ENCODE measurements at places on chromosomes 16 and 17.

- H3K4me3 ChIP-seq = peak overlapping the region; percentile 26
- no peaks in the 10 kb centered on the region for H3K27me3 ChIP-seq
- peak; percentile 71 for DNase-seq
- H3K27ac ChIP-seq = peak overlapping the region; percentile 66
Measured at GRCh38 chr16:17448640-17449638, 21.8 kb downstream of the XYLT1 start.

GRCh38 chr17:56786989-56787482, 46.7 kb downstream of the C17orf67 start:
- H3K27ac ChIP-seq = peak overlapping the region; percentile 97
- peaks cover 1% of the 10 kb centered on the region for H3K27me3 ChIP-seq
- peaks cover 34% of the 10 kb centered on the region for H3K4me1 ChIP-seq
- H3K36me3 ChIP-seq = peaks cover 2% of the 10 kb centered on the region
- peak; percentile 82 for DNase-seq

DNA sequence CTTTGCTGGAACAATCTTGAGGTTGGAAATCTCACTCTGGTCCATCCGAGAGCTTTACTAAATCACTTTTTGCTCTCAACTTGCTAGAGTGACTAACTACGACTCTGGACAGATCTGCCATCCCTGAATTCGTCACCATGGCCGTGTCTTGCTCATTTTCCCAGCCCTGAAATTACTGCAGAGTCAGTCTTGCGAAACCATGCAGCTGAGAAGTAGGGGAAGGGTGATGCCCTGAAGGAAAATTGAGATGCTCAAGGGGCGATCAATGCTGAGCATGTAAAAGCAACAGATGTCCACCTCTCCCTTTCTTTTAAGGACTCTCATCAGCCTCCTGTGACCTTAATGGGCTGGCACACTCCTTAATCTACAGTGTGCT, 18.8 kb downstream of the PCTP start:
- H3K27ac ChIP-seq = no peak overlapping the region
- H3K4me3 ChIP-seq = no peak overlapping the region
- H3K4me1 ChIP-seq = no peaks in the 10 kb centered on the region
- H3K36me3 ChIP-seq = peaks cover 11% of the 10 kb centered on the region

DNA sequence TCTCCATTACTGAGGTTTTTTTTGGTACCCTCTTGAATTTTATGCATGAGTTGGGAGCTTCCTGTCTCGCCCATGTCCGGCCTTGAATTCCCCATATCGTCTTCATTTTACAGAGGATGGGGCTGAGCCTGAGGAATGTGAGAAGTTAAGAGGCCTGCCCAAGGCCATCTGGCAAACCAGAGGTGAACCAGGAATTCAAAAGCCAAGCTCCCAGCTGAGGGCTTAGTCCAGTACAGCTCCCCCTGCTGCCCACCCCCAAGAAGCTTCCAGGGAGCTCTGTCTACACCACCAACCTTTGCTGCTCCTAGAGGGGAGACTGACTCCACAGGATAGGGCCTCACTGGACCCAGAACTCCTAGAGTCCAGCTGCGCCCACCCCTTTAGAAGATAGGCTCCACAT, 20.7 kb upstream of the C16orf78 start:
- H3K4me1 ChIP-seq = no peaks in the 10 kb centered on the region
- peak; percentile 11 for DNase-seq
- H3K4me3 ChIP-seq = no peak overlapping the region
- no peaks in the 10 kb centered on the region for H3K36me3 ChIP-seq

- H3K4me3 ChIP-seq = peak within 1 kb of the TSS; percentile 41
- peak; percentile 82 for DNase-seq
- H3K27me3 ChIP-seq = peaks cover 7% of the 10 kb centered on the region
- H3K27ac ChIP-seq = no peak within 1 kb of the TSS
Measured at GRCh38 chr16:1152651-1153259, at the start of gene CACNA1H. Gene CACNA1H, plus strand, starts transcription at chr16:1153106. Its CDS starts 632 bp downstream, at chr16:1153738.

GRCh38 chr16:58511933-58512815, 3.1 kb upstream of the SETD6 start:
- peak; percentile 93 for DNase-seq

- H3K27me3 ChIP-seq = no peaks in the 10 kb centered on the region
- H3K4me3 ChIP-seq = no peak overlapping the region
- H3K27ac ChIP-seq = no peak overlapping the region
- H3K4me1 ChIP-seq = no peaks in the 10 kb centered on the region
- DNase-seq = no peak
Measured at GRCh38 chr16:58537124-58537906, 22.0 kb downstream of the SETD6 start.

DNA sequence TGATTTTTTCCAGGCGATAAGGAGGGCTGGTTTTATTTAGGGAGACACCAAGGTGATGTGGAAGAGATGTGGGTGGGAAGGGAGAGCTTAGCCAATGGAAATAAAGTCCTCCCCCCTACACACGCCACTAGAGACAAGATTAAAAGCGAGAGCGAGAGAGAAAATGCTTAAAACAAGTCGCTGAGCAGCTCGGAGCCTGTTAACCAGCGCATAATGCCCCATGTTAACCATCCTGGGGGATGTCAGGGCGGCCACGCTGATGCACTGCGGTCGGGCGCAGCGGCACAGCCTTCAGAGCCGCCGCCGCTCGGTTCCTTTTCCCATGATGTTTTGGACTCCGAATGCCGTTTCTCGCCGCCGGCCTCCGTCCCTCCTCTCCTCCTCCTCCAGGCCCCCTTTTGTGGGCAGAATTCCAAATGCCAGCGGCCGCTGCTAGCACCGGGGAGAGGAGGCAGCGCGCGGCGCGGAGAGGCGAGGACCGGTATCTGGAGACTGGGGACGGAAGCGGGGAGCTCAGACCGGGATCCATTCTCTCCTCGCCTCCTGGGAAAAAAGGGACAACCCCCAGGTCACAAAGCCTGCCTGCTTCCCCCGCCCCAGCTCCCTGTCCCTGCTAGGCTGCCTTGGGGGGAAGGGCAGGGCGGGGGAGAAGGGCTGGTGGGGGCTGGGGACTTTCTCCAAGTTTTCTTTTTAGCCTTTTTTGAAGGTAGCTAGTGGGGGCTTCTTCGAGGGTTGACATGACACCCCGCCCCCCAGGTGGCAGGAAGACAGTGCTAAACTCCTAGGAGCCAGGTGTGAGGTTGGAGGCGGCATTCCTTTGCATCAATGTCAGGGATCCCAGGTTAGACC, 98.1 kb upstream of the CCL2 start:
- no peak overlapping the region for H3K4me3 ChIP-seq
- no peak overlapping the region for H3K27ac ChIP-seq
- H3K27me3 ChIP-seq = peaks cover 50% of the 10 kb centered on the region

DNA sequence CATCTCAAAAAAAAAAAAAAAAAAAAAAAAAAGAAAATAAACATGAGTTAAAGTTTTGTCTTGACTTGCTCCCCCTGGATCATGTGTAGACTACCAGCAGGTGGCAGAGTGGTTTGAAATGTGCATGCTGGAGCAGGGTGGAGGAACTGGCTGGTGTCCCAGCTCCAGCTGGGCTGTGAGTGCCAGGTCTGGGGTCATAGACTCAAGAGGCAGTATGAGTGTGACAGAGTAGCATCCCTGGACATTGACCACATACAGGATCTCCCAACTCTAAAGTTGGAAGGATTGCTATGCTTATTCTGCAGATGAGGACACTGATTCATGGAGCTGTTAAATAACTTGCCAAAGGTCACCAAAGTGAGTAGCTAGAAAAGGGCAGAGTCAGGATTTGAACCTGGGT, 198.0 kb upstream of the MPHOSPH6 start:
- H3K36me3 ChIP-seq = no peaks in the 10 kb centered on the region
- H3K4me3 ChIP-seq = no peak overlapping the region
- H3K4me1 ChIP-seq = no peaks in the 10 kb centered on the region
- DNase-seq = peak; percentile 25
- H3K27ac ChIP-seq = no peak overlapping the region
- H3K27me3 ChIP-seq = peaks cover 2% of the 10 kb centered on the region

- peak; percentile 73 for DNase-seq
- H3K36me3 ChIP-seq = peaks cover 87% of the 10 kb centered on the region
- H3K27me3 ChIP-seq = no peaks in the 10 kb centered on the region
- H3K4me1 ChIP-seq = peaks cover 79% of the 10 kb centered on the region
- H3K4me3 ChIP-seq = peak overlapping the region; percentile 72
Measured at GRCh38 chr17:80892900-80893603, 98.6 kb upstream of the CHMP6 start.

GRCh38 chr17:16908273-16908672, 63.6 kb downstream of the TNFRSF13B start:
- no peaks in the 10 kb centered on the region for H3K36me3 ChIP-seq
- H3K4me3 ChIP-seq = no peak overlapping the region
- DNase-seq = no peak
- peaks cover 56% of the 10 kb centered on the region for H3K4me1 ChIP-seq
- H3K27me3 ChIP-seq = peaks cover 14% of the 10 kb centered on the region

- H3K4me3 ChIP-seq = no peak overlapping the region
- no peaks in the 10 kb centered on the region for H3K27me3 ChIP-seq
- H3K27ac ChIP-seq = no peak overlapping the region
- no peak for DNase-seq
- no peaks in the 10 kb centered on the region for H3K4me1 ChIP-seq
Measured at GRCh38 chr16:51405361-51405760, 254.3 kb upstream of the SALL1 start.

Measured in activated CD4-positive, alpha-beta T cell treated with anti-CD3 and anti-CD28 coated beads for 36 hours (primary cell).